Esophagus squamous epithelium (tissue), 5 donors: ENCODE measurements at places on chromosomes 5 and 9. TPM values are rescaled to one million over a fixed set of nuclear protein-coding genes. Genes with fewer than 3 reads are reported as not detected.

DNA sequence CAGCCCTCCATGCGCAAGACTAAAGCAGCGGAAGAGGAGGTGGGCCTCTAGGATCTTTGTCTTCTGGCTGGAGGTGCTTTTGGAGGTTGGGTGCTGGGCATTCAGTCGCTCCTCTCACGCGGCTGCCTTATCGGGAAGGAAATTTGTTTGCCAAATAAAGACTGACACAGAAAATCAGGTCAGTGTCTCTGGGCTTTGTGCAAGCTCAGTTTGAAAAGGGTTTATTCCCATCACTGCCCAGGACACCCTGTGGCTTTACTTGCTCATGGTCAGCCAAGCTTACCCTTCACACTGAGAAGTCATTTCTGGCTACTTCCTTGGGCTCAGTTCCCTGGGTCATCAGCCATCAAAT is 10.5 kb downstream of the SLC2A8 start:
- DNase-seq, result no peak

DNA sequence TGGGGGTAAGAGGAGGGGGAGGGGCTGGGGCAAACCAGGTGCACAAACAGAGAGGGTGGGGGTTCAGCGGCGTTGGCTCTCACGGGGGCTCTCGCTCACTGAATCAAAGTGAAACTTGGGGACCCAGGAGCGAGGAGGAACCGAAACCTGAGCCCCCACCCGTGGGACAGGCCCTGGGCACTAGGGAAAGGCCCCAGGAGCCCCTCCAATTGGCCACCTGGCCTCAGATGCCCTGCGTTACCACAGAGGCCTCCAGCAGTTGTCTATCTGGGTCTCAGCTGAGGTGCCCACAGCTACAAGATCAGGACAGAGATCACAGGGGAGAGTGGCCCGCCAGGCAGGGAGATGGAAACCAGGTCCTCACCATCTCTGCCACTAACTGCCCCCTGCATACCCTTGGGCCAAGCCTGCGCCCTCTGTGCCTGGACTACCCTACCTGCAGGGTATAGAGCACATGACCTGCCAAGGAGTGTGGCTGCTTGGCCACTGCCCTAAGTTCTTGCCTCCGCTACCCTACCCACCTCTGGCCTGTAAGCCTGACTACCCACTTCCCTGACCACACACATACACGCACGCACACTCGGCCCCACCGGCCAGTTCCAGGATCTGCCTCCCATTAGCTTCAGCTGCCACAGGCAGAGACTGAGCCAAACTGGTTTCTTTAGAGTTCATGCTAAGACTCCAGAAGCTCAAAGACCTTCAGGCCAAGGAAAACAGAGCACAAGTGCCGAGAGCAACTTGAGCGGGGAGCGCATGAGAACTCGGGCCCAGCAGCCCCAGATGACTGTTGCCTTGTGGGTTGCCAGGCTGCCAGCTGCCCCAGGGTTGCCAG is 39.9 kb downstream of the PAX5 start:
- no peak for DNase-seq

GRCh38 chr9:21661626-21662025 is 140.8 kb upstream of the MTAP start:
- no peak for DNase-seq

GRCh38 chr5:146072595-146072994 is 32.8 kb downstream of the PLAC8L1 start:
- no peak for DNase-seq

- no peak for DNase-seq
These were observed 2.0 kb upstream of the ADAMTS6 start for GRCh38 chr5:65483546-65484346.

GRCh38 chr5:139667730-139668063 is 19.5 kb downstream of the CXXC5 start:
- DNase-seq, result no peak

GRCh38 chr9:91106415-91107081 is 255.2 kb downstream of the AUH start:
- no peak for DNase-seq

GRCh38 chr9:3468421-3469205 is 57.2 kb downstream of the RFX3 start:
- no peak for DNase-seq

GRCh38 chr9:19145881-19146280 is 18.6 kb upstream of the PLIN2 start:
- DNase-seq, result no peak

- no peak for DNase-seq
These were observed 2.6 kb upstream of the AFAP1L1 start for GRCh38 chr5:149268928-149269557.

Gene DEPDC1B
- 1.9 TPM for total RNA-seq

Gene GLRA1
- not detected for total RNA-seq

Gene CCDC192
- not detected for total RNA-seq

Gene PCDHA5
- 0.09 TPM for total RNA-seq
